ENCODE measurements at places on chromosomes 7 and 10.

DNA sequence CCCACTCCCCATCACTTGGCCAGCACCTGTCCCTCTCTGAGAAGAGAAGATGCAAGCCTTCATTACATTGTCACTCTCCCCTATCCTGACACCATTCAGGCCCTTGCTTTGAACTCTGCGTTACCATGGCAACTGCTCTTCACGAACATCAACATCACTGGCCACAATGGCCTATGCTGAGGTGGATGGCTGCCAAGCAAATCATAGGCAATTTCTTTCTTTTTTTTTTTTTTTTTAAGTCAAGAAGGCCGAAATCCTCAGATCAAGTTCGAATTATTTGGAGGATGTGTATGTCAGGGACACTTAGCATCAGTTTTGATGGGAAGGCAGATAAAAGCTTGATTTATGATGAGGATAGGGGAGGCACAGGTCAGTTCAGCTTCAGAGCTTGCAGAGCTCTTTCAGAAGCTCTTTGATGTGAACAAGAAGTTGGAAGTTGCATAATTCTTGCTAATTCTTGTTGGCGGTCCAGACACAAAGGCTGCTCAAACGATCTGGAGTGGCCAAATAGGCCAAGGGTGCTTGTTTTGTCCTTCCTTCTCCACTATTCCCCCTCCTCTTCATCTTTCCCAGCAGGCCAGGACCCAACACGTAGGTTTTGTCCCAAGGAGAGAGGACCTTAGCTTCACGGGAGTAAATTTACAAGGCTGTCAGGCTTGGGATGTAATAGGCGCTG lies 179.9 kb upstream of the NPVF start:
- no peak for DNase-seq

DNA sequence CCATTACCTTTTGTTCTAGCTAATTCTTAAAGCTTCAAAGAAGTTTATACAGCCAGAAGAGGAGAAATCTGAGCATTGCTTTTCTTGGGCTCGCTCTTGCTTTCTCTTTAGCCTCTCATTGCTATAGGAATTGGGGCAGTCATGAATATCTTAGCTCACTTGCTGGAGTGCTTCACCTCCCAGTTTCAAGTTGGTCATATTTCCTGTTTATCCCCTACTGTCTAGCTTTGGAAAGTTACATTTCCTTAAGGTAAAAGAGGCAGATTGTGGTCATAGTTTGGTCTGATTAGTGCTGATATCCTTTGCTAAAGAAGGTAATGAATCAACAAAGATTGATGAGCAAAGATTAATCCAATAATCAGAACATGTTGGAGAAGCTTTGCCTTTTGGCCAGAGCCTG lies 77.7 kb upstream of the GLI3 start:
- DNase-seq, result no peak

DNA sequence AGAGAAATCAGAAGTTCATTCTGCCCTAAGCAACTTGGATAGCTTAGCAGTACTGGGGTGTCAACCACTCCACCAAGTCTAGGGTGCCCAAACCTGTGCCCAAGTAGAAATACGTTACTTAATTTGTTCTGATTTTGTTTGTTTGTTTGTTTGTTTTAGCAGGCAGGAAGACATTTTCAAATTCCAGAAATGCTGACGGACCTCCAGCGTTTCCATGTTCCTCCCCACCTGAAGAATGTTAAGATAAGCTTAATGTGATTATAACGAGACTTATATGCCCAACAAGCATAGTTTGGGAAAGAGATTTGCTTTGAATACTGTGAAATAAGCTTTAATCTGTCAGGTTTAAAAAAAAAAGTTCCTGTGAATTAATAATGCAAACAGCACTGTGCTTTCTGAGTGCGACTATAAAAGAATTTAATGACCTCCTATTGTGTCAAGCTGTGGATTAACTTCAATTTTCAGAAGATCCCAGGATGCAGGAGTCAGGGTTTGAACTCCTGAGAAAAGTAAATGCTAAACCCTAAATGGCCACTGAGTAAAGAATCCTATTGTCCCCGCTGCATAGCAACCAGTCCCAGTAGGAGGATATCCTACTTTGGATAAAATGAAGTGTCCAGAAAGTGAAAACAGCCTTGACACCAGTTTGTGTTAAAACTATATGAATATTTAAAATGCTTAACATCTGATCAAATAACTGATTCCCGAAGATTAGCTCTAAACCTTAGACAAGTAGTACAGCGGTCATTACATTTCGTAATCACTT lies 56.5 kb downstream of the LYZL1 start:
- DNase-seq, result no peak

DNA sequence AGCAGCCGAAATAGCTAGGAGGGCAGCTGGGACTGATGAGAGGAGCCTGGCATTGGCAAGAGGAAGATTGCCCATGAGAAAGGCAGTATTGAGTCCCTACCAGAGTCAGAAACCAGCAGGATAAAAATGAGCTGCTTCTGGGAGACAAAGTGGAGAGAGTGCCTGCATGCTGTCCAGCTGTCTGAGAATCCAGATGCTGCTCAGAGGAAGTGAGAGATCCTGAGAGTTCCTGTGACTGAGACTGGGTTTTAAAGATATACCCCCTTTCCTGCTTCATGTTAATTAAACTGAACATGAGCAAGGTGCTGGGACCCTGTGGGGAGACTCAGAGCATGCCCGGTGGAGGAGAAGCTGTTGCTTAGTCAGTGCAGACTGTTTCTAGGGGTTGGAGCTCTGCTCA lies 107.5 kb downstream of the KIF20B start:
- DNase-seq, result no peak

DNA sequence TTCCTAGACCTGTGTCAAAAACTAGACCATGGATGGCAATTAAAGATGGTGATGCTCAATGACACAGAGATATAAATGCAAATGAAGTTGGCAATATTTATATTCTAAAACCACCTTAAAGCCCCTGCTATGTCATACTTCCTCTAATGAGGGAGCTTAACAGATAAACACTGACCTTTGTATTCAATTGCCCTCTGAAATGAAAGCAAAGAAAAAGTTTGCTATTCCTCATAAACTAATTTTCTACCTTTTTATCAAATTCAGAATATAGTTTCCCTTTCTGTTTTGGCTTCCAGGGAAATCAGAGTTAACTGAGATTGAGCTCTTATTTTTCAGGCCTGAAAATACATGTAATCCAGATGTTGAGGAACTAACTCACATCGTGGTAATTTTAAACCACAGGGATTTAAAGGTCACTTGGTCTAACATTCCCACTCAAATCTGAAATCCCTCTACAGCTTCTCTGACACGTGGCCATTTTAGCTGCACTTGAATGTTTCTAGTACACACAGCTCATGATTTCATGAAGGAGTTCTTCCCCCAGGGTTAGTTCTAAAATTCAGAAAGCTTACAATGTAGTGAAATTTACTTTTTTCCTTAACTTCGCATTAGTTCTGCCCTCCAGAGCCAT lies 37.9 kb upstream of the ABCB5 start:
- DNase-seq, result peak; percentile 8

DNA sequence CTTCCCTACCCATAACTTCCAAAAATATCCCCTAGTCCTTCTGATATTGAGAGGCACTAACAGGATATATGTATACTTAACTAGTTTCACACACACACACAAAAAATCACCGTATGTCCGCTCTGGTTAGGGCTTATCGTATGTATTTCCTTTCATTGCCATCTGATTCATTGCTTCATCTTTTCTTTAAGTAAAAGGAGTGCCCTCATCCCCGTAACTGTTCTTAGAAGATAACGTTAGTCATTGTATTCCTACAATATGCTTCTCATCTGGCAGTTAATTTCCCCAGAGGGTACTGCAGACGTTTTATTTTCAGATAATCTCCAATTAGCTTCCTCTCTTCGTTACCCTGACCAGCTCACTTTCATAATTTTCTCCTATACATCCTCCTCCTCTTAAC lies 37.3 kb downstream of the NRCAM start:
- DNase-seq, result no peak

- no peak for DNase-seq
Measured at GRCh38 chr7:112067632-112068540, 138.3 kb downstream of the DOCK4 start.

DNA sequence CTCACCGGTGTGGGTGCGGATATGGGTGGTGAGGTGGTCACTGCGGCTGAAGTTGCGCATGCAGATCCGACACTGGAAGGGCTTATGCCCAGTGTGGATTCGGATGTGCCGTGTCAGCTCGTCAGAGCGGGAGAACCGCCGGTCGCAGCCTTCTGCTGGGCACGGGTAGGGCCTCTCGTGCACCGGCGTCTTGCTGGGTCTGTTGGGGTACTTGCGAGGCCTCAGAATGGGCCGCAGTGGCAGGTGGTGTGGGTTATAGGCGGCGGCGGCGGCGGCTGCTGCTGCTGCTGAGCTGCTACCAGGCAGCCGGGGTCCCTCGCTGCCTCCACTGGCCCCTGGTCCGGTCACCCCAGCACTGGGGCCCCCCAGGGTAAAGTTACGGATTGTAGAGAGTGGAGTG lies 2.7 kb downstream of the EGR2 start:
- DNase-seq, result no peak

- no peak for DNase-seq
Measured at GRCh38 chr10:36451391-36451970, 673.9 kb upstream of the ANKRD30A start.

DNA sequence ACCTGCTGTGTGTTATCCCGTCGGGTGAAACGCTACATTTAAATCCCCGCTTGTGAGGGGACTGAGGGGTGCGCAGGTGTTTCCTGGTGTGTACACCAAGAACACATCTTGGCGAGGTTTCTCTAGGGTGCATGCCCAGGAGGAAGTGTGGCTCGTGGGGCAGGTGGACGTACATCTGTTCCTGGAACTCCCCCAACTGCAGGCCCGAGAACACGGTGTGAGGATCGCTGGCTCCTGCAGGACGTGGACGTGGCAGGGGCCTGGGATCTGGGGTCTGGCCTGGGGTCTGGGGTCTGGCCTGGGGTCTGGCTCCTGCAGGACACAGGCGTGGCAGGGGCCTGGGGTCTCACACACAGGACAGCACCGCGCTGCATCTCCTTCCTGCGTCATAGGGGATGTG lies 10.1 kb downstream of the KNDC1 start:
- DNase-seq, result no peak

All from inflammatory macrophage treated with lipopolysaccharide for 1 hour (primary cell).